ENCODE measurements at places on chromosomes 1 and 21. TPM values are rescaled to one million over a fixed set of nuclear protein-coding genes. Genes with fewer than 3 reads are reported as not detected.

Gene CIART
- total RNA-seq: 0.51 TPM

Gene STUM
- 0.14 TPM for total RNA-seq

Gene IGSF5
- total RNA-seq: not detected

Gene F5
- total RNA-seq: 155 TPM

Gene PDC
- total RNA-seq: not detected

Gene OR2L13
- total RNA-seq: not detected

Gene BOLA1
- total RNA-seq: 10.8 TPM

Gene FCGR3A
- 37.7 TPM for total RNA-seq

Gene OR2AK2
- not detected for total RNA-seq

Gene EFNA1
- 58.6 TPM for total RNA-seq

Gene FCRLA
- total RNA-seq: 0.33 TPM

Gene SERPINC1
- 2,309 TPM for total RNA-seq

Gene KLHDC9
- total RNA-seq: 1.9 TPM

Gene ADGRL2
- 82.0 TPM for total RNA-seq

Gene FMO5
- total RNA-seq: 152 TPM

Gene UBXN10
- 2.3 TPM for total RNA-seq

Gene DCLRE1B
- total RNA-seq: 6.6 TPM

Data from liver (tissue), 10 donors.